Central memory CD4-positive, alpha-beta T cell (primary cell): ENCODE measurements at places on chromosomes 4 and X.
A peak's percentile ranks its signal among the peaks of the same experiment; 100 is the strongest.

DNA sequence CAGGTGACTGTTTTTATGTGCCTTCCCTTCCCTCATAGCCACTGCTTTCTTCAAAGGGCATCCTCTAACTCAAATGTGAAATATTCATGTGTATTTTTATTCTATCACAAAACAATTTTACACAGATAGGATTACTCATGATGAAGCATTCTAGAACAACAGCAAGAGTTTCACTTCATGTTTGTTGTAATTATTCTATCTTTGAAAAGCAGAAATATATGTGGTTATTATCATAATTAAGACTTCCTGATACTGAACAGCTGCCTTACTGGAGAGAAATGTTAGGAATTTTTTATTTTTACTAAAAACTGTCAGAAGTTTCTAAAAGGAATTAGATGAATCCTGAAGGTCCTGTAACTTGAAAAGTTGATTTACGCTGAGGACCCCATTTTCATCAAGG is 229.1 kb downstream of the PALLD start:
- no peak for DNase-seq

- no peak for DNase-seq
Measured at GRCh38 chrX:68989865-68990606, 161.2 kb downstream of the EFNB1 start.

- DNase-seq, result no peak
Measured at GRCh38 chr4:14084598-14084997, 457.1 kb upstream of the BOD1L1 start.

GRCh38 chr4:3521621-3522325 is 10.4 kb downstream of the LRPAP1 start:
- DNase-seq, result no peak

DNA sequence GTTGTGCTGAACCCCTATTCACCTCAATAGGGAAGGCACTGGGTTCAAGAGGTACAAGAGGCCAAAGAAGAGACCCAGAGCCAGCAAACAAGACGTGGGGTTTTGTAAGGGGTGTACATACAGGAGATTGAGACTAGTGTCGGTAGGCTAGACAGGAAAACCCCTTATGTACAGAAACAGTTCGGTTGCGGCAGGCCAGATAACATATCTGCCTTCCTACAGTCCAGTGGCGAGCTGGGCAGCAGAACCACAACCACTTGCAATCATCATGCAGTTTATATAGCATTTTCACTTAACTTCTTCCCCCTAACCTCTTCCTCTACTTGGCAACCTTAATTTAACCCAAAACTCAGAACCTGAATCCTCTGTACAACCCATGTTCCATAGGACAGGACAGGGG is 422.2 kb downstream of the PDHA2 start:
- no peak for DNase-seq

- no peak for DNase-seq
Measured at GRCh38 chrX:137033774-137034507, at the start of gene GPR101. GPR101 (minus strand) TSS chrX:137033995; CDS start chrX:137031674, 2,321 bp downstream.

DNA sequence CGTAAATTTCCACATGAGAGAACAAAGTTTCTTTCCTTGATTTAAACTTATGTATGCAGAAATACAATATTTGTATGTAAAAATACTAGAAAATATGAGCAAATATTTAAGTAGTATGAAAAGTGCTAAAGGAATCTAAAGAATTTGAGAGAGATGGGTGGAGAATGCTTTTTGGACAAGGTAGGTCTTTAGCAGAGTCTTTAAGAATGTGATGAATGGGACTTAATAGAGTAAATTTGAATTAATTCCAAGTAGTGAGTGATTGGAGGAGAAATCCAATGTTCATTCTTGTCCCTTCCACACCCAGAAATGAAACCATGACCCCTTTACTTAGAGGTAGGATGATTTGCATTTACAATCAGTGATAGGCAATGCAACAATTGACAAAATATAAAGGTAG is 570.9 kb upstream of the ZFP42 start:
- no peak for DNase-seq

DNA sequence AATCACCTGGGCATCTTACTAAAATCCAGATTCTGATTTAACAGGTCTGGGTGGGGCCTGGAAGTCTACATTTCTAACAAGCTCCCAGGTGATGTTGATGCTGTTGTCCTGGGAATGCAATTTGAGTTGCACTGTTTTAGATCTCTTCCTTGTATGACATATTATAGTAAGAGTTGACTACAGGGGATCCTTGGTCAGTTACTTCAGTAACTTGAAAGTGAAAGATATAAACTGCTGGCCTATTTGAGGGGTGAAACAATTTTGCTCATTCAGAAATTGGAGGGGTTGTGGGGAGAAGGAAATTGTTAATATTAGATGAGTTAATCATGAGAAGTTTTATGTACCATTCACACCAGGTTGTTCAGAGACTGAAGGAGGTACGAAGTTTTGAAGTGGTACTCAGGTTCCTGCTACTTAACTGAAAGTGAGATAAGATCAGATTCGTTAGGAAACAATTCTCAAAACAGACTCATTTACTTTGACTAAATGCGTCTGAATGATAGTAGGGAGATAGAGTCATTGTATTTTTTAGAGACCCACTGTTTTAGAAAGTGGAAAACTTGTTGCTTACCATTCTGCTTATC is 12.5 kb downstream of the SH2D1A start:
- DNase-seq, result peak; percentile 23

GRCh38 chrX:119512146-119512800 is 44.0 kb downstream of the SLC25A5 start:
- no peak for DNase-seq

DNA sequence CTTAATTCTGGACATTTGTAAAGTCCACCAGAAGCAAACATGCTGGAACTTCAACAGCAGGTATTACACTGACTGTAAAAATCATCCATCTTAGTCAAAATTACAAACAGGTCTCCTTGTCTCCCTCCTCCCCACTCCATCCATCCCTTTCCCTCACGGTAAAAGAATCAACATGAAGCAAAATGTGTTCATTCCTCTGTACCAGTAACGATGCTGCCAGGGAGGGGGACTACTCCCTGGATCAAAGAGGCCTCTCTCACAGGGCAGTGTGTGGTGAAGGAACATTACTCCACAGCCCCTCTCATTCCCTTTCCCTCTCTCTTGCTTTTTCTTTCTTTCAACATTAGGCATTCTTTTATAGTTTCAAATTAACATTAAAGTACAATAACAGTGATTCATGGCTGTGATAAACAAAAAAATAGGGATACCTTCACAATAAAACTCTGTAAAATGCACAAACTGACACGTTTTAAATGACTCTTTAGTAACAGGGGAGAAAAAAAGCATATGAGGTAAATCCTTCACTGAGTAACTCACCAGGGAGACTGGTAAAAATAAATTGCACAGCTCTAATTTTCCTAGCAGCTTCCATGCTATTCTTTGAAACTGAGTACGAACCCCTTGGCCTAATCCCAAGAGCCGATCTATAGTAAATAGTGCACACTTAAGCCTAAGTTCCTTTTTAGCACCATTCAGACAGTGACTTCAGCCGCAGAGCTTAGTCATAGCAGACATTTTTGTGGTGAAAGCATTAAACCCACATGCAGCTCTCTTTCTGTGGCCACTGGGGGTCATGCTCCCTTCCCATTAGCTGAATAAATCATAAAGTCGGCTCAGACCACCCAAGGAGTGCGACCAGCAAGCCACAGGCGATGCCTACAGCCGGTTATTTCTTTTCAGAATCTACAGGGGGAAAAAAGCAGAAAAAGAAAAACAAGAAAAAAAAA is 215.6 kb upstream of the GYPA start:
- DNase-seq, result no peak

DNA sequence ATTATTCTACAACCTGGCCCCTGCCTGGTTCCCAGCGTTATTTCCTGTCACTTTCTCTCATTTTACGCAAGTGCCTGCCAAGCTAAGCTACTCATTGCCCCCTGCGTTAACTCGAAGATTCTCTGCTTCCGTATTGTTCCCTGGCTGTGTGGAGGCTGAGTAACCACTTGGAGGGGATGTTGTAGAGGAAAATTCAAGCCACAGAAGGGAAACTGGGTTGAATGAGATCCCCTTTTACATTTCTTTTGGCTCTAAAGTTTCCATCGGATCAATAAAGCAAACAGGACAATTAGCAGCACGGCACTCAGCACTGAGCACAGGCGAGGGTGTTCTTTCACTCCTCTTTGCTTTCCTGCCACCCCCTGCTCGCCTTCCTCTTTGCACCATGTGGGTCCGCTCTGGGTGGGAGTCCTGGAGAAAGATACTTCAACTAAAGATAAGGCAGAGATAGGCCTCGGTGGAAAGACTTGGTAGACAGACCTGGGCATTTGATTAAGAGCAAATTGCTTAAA is 4.2 kb upstream of the TMSB4X start:
- DNase-seq, result peak; percentile 75

DNA sequence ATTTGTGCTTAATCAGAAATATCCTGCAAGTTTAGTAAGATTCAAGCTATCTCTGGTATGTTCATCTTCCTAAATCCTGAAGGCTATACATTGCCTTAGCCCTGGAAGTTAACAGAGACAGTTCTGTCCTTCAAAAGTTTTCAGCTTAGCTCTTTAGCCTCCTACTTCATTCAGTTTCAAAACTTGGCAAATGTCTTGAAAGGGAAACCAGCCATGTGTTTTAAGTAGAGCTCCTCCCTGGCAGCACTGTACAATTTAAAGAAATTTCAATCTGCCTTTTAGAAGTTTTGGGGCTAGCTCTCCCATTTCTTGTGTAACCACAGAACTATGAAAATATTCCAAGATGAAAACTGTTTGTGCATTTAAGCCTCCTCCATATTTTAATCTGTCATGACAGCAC is 47.0 kb downstream of the FANCB start:
- no peak for DNase-seq

- no peak for DNase-seq
Measured at GRCh38 chrX:98029861-98030260, 1146.2 kb downstream of the RPA4 start.

DNA sequence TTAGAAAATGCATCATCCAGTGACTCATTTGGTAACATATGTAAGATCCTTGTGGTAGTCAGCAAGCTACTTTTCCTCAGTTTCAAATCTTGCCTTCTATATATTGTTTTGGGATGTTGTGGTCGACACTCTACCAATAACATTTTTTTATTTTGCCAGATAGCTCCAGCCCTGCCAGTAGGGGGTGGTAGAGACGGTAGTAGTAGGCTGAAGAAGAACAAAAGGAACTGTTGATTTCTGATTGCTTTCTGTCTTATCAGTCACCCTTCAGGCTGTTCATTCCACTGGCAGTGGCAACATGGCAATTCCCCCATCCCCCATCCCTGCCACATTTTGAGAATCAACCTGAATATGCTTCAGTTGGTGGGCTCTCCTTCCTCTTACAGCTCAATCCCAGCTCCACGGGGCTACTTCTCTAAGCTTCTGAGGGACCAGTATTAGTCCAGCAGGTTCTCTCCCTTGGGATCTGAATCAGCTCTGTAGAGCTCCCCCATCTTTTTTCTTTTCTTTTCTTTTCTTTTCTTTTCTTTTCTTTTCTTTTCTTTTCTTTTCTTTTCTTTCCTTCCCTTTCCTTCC is 171.5 kb upstream of the VEGFC start:
- DNase-seq, result no peak

DNA sequence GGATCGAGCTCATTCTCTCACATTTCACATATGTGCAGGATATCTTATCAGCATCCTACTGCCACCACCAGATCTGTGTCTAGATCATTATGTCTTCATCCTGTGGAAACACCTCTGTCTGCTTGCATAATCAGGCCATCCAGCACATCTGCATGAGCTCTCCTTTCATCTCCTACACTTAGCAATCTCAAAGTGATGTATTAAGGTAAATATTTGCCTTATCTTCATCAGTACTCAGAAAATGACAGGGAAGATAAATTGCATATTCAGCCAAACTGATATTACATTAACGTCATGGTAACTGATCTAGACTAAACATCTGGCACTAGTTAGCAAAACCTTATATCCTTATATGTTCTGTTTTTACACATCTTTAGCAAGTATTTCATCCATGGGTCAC is 207.3 kb upstream of the PABPC4L start:
- no peak for DNase-seq

DNA sequence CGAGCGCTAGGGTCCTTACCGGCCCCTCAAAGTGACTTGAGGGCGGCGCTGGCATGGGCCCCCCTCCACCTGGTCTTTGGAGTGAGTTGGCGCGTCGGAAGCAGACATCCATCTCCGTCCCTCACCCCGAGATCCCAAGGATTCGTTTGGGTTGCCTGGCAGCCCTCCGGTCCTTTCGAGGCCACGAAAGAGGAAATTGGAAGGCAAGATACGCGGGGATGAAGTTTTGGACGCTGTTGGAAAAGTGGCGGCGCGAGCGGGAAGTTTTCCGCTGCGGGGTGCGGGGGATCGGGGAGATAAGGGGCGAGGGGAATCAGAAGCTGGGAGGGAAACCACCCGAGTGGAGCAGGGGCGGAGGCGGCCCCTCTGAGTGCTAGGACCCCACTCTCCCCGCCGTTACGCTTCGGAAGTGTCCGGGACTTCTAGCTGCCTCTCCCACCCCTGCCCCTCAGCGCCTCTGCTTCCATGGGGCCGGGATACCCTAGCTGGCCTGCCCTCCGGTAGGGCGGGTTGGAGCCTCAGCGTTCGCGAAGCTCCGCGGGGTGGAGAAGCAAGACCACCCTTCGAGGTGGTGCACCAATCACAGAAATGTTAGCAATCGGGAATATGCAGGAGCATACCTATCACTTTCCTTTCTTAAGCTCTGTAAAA is 57.8 kb downstream of the FRMPD3 start:
- DNase-seq, result no peak

GRCh38 chr4:158724637-158725036 is 1.4 kb upstream of the PPID start:
- DNase-seq, result no peak

- DNase-seq, result no peak
Measured at GRCh38 chrX:129599499-129599898, 55.3 kb downstream of the APLN start.

GRCh38 chr4:165906272-165906671 is 33.2 kb downstream of the TLL1 start:
- DNase-seq, result no peak

GRCh38 chr4:55763996-55764395 is 55.6 kb upstream of the EXOC1L start:
- DNase-seq, result no peak

GRCh38 chr4:71456841-71457240 is 118.0 kb downstream of the SLC4A4 start:
- no peak for DNase-seq

DNA sequence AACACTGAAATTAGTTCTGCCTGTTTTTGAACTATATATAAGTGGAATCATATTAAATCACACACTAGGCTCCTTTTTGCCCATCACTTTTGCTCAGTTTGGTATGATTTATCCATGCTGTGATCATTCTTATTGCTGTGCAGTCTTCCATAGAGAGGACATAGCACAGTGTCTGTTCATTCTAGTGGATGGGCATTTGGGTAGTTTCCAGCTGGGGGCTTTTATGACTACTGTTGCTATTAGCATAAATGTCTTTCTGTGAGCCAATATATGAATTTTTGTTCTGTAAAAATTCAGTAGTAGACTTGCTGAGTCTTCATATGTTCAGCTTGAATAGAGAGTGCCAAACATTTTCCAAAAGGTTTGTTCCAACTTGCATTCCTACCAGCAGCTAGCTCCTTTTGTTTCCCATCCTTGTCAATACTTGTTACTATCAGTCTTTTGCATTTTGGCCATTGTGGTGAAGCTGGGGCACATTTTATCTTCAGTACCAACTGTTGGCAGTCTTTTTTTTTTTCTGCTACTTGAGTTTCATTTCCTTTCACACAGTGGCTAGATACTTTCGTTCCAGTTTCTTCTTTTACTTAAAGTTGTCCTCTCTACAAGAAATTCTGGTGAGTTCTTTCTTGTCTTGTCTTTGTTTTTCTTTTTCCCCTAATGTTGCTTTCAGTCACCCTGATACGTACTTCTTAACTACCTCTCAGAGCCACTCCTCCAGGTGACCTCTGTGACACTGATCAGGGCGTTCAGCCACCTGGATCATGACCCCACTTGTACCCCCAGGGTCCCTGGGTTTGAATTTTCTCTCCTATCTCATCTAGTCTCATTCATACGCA is 87.0 kb downstream of the ANXA3 start:
- no peak for DNase-seq

- DNase-seq, result no peak
Measured at GRCh38 chrX:16750136-16750535, 30.7 kb downstream of the SYAP1 start.
